ENCODE measurements at places on chromosomes 3 and 15.

- DNase-seq, result no peak
Observed at GRCh38 chr3:23076437-23076836, 126.7 kb upstream of the UBE2E2 start.

DNA sequence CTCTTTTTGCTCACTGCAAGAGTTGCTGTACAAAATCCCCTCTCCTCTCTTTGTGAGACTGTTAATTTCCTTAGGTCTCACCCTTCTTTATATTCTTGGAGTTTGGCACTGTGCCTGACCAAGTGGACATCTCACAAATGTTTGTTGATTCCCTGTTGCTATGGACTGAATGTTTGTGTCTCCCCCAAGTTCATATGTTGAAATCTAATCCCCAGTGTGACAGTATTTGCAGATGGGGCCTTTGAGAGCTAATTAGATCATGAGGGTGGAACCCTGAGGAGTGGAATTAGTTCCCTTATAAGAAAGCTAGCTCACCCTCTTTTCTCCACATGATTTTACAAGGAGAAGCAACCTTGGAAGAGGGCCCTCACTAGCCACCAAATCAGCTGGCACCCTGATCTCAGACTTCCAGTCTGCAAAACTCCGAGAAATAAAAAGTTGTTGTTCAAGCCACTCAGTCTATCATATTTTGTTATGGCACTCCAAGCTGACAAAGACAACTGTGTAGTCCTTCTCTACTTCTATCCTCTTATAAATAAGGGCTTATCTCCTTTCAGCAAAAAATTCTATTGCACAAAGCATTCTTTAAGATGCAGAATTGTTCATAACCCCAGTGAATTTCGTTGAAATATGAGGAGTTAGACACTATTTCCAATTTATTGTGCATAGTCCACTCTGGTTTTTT is 65.5 kb upstream of the NPHP3 start:
- no peak for DNase-seq

GRCh38 chr3:197242784-197243432 is 55.5 kb downstream of the DLG1 start:
- no peak for DNase-seq

DNA sequence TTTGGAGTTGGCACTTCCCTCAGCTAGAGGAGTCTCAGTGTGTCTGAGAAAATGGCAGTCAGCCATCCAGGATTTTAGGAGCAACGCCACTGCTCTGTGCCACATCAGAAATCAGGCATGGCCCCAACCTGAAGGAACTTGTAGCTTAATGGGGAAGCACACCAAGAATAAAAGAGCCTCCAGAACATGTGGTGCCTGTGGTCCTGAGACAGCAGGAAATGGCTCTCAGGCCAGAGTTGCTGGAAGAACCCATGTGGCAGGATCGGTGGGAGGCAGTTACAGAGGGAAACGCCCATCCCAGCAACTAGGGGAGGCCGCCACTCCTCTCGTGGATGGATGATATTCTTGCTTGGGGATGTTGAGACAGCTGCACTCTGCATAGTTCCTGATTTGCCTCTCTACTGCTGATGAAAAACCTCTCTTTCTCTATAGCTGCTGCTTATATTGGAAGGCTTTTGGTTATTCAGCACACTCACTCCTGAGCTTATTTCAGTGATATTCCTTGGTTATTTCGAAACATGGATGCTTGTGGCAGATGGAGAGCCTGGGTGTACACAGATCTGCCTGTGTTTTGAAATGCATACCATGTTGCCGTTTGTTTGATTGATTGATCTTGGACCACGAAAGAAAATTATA is 52.4 kb downstream of the KLHL25 start:
- no peak for DNase-seq

GRCh38 chr15:94582368-94582767 is 351.0 kb downstream of the MCTP2 start:
- DNase-seq, result no peak

DNA sequence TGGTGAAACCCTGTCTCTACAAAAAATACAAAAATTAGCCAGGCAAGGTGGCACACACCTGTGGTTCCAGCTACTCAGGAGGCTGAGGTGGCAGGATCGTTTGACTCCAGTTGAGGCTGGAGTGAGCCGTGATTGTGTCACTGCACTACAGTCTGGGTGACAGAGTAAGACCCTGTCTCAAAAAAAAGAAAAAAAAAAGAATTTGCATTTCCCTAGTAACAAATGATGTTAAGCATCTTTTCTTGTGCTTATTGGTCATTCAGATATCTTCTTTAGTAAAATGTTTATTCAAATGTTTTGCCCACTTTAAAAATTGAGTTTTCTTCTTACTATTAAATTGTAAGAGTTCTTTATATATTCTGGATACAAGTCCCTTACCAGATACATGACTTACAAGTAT is 48.7 kb downstream of the NFKBIZ start:
- DNase-seq, result no peak

DNA sequence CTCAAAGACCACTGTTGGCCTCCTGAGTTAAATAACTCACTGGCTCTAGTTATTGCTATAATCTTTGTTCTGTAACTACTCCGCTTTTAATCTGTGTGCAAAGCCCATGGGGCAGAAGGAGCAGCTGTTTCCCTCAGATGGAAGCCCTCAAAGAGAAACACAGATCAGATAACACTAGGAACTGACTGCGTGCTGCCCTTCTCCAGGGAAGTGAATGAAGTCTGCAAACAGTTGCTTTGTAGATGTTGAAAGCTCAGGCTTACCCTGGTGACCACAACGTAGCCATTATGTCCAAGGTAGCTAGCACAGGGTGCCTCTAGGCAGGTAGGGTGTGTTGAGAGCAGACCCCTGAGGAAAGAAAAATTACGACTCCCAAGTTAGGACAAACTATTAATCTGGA is 152.3 kb upstream of the STAC start:
- DNase-seq, result no peak

DNA sequence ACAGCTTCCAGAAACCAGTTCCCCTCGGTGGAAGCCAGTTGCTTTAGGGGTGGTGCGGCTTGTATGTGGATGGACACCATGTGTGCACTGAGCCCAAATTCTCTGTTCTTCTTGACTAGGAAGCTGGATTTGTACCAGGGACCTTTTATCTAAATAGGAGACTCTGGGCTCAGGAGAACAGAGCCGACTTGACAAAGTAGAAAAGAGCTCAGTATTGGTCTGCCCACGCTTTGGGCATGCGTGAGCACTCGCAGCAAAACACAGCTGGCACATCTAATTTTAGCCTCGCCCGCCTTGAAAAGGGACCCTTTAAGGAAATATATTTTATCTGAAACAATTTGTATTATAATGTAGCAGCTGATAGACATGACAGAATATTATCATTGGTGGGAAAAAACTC is 1.1 kb upstream of the RBMS3 start:
- DNase-seq, result no peak

DNA sequence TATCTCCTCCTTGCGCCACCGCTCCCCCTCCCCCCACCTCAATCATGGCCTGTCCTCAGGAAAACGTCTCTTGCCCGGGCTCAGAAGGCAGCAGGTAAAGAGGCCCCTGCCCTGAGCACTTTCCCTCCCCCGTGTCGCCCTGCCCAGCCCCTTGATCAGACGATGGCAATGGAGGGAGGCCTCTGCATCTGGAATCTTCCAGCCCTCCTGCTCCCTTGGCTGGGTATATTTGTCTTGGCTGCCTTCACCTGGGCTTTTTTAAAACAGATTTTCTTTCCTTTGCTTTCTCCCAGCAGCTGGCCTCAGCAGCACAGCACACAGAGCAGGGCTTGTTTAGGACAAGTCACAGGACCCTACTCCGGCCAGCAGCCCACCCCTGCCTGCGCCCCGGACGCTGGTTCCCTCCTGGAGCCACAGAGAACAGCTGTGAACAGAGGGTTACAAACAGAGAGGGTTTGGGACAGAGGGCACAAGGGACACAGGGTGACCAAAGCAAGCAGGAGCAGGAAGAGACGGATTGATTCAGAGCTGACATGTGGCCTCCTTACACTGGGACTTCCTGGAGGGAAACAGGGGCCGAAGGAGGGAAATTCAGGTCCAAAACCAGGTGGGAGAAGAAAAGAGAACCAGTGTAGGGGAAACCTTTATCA is 78.7 kb downstream of the ISG20 start:
- DNase-seq, result no peak

- no peak for DNase-seq
Observed at GRCh38 chr15:90001062-90001682, at the start of gene ZNF710. Gene ZNF710, plus strand, starts transcription at chr15:90001324. Its CDS starts 65,814 bp downstream, at chr15:90067138.

GRCh38 chr15:96361309-96362010 is 31.0 kb downstream of the NR2F2 start:
- DNase-seq, result no peak

- no peak for DNase-seq
Observed at GRCh38 chr3:13571831-13572750, 23.2 kb downstream of the FBLN2 start.

DNA sequence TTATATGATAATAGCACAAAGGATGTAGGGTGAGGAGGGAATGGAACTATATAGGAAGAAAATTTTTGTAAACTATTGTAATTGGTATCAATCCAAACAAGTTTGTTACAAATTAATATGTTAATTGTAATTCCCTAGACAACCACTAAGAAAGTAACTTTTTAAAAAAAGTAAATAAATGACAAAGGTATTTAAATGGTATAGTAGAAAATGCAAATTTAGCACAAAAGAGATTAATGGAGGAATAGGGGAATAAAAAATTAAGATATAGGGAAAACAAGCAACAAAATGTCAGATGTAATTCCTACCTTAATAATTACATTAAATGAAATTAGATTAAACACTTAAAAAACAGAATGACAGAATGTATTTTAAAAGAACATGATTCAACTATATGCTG is 60.3 kb downstream of the TIMP4 start:
- no peak for DNase-seq

DNA sequence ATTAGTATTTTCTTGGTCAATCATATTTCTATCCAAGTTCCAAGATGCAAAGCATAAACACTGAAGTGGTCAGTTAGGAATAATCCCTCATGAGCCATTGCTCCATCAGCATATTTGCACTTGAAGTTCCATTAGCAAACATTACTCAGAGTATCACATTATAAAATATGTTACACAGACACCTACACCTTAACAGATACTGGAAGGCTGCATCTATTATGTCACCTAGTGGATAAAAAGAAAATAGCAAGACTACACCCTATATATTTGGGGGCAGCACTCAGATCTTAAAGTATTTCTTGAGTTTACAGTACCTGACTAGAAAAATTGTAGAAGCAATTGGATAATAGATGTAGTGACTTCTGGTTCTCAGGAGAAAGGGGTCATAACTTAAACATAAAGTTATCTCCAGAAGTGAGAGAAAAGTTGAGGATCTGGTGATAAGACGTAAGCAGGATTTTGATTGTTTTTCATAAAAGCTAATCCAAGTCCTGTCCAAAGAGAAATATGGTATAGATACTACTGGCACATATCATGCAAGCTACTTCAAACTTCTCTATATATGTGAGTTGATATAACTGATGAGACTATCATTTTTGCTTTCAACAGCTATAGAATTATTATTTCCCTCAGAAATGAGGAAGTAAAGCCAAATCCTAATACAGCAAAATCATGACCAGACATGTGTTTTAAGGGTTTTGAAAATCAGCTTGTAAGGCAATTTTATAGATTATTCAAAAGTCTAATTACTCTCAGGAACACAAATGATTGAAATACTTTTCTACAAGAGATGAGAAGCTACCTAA is 422.2 kb downstream of the GBE1 start:
- no peak for DNase-seq

- DNase-seq, result no peak
Observed at GRCh38 chr3:187325632-187326031, 34.1 kb upstream of the MASP1 start.

DNA sequence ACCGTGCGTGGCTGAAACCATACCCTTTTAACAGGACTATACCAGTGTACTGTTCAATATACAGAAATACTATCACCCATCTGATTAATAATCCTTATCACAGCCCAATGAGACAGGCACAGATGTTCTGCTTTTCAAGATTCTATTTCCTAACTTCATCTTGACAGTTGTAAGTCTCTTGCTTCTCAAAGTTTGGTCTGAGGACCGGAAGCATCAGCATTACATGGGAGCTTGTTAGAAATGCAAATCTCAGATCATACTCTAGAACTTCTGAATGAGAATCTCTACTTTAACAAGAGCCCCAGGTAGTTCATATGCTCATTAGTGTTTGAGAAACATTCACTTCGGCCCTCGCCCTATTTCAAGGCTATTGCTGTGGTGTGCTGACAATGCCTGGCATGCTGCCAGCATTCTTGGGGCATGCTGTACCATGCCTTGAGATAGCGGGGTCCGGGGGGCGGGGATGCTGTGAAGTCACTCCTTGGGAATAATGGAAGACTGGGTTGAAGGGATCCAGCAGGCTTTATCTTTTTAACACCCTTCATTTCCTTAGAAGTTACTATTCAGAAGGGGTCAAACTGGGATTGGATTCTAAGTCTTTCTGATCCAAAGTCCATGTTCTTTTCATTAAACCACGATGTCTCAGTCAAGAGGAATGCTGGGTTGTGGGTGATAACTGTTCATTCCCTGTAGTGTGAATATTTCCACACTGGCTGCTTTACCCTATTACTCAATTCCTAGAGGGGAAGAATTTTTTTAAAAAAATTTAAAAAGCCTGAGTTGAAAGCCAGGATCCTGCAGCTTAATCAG is 194.7 kb downstream of the LPP start:
- DNase-seq, result peak; percentile 86

DNA sequence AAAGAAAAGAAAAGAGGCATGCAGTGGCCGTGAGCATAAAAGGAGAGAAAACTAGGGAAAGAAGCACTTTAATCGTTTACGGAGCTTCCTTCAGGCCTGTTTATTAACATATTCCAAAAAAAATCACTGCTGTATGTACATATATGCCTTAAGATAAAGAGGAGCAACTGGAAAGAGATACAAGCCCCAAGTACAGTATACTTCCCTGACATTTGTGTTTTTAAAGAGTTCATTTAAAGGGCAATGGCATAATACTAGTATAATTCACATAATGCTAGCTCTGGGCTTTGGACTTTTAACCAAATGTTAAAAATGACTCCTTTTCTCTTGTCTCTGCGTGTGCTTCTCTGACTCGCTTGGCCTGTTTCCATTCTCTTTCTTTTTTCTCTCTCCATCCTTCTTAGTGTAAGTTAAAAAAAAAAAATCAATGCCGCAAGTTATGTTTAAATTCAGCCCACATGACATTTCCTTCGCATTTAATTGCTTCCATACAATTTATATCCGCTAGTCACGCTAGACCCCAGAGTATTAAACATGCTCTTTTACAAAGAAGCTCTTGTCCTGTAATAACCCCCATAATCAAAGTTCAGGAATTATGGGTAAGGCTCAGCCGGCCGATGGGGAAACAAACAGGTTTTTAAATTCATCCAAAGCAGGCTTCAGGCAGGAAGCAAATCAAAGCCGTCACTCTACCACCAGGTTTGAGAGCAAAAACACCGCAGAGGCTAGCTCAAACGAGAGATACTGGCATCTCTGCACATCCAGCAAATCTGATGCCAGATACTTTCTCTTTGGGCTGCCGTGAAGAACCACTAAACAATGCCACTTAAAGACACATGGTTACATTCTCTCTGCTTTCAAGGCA is 19.4 kb downstream of the WWTR1 start:
- DNase-seq, result no peak

- DNase-seq, result no peak
Observed at GRCh38 chr3:42667523-42668412, 14.3 kb downstream of the ZBTB47 start.

GRCh38 chr15:78249131-78249530 is 14.8 kb upstream of the ACSBG1 start:
- no peak for DNase-seq

- no peak for DNase-seq
Observed at GRCh38 chr15:89837830-89838178, 23.2 kb upstream of the ANPEP start.

GRCh38 chr3:46987319-46987742 is 7.9 kb downstream of the NBEAL2 start:
- no peak for DNase-seq

Measured in kidney epithelial cell (primary cell).